Stimulated activated CD4-positive, alpha-beta T cell treated with anti-CD3 and anti-CD28 coated beads, Interleukin-4, amount 100 ng/mL, for 1 hour (primary cell): ENCODE measurements at places on chromosomes 7 and 10.

GRCh38 chr7:141562036-141562435, 10.8 kb downstream of the AGK start:
- no peak for DNase-seq

- DNase-seq: no peak
These were observed 27.3 kb downstream of the TMEM120A start for GRCh38 chr7:75967055-75967454.

DNA sequence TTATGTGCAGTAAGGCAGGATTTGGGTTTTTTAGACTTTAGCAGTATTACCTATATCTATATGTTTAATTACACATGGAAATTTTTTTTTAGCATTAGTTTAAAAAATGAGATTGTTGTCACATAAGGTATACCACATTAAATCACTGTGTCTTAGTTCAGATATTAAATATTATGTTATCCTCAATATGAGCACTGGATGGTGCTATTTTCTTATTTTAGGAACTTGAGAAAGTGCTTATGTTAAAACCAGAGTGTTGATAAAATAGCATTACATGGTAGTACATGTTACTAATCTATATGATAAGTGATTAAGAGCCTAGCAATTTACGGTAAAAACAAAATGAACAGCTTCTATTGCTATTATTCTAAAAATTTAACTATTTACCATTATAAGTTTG, 28.8 kb downstream of the MIOS start:
- DNase-seq: no peak

DNA sequence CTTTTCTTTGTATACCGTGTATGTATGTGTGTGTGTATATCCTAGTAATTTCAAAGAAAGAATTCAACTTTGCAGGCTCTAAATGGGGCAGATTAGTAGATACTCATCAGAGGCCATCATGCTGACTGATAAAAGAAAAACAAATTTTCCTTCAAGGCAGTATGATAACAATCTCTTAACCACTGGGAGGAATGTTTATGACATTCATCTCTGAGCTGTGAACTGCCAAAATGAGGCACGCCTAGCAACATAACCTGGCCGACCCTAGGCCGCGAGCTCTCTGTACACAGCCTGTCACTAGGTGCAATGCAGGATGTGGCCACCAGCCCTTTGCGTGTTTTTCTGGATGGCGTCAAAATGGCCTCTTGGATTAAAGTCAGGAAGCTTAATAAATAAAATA, 343.7 kb upstream of the GALNT17 start:
- no peak for DNase-seq
